ENCODE measurements at places on chromosomes 4 and X. TPM values are rescaled to one million over a fixed set of nuclear protein-coding genes. Genes with fewer than 3 reads are reported as not detected.

GRCh38 chrX:131746491-131746968 lies 202.7 kb downstream of the OR13H1 start:
- DNase-seq: peak; percentile 90

DNA sequence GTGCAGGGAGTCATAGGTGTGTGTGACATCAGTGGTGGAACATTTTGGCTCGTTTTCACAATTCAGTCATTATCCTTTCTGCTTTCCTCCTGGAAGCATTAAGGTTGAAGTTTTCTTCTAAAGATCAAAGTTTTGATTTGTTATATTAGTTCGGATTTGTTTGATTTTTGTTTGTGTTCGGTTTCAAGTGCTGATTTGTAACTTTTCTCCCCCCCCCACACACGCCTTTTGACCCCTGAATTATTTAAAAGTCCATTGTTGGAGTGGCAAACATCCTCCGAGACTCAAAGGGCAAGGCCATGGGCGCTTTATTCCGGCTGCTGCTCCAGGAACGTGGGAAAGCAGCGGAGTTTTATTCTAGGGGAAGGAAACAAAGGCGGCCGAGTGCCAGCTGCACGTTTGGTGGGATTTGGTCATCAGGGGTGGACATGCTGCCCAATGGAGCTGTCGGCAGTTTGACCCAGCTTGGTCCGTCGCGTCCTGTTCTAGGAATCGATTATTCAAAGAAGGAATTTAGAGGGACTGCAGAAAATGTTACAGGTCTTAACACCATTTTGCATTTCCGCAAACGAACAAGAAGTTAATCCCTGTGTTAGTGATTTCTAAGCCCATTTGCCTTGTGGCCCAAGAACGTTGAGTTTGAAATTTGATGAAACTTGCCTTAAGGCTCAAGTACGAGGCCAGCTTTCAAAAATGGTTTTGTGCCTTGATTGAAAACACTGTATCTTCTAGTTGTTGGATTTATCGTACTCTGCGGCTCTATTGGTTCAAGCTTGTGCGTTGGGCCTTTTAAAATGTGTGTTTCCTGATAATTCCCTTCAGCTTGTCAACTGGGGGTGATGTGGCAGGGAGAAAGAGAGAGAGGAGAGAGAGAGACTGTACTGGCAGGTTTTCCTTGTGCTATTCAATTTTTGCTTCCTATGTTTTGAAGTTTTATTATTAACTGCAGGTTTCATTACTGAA lies 565 bp upstream of the ZNF41 start:
- no peak for DNase-seq

The RTL5 gene
- polyA plus RNA-seq: 23.5 TPM

DNA sequence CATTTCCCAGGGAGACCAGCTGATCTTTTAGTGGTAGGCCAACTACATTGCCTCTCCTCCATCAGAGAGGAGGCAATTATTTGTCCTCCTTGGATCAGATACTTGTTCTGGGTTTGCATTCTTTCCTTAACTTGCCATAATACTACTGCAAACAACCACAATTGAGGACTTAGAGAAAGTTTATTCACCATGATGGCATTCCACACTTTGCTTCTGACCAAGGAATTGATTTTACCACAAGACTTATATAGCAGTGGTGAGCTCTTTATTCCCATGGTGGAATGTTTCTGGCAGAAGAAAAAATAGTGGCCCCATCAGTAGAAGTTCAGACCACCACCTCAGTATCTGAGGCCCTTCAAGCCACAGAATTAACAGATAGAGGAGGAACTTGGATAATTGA lies 123.9 kb upstream of the PPP3CA start:
- no peak for DNase-seq

DNA sequence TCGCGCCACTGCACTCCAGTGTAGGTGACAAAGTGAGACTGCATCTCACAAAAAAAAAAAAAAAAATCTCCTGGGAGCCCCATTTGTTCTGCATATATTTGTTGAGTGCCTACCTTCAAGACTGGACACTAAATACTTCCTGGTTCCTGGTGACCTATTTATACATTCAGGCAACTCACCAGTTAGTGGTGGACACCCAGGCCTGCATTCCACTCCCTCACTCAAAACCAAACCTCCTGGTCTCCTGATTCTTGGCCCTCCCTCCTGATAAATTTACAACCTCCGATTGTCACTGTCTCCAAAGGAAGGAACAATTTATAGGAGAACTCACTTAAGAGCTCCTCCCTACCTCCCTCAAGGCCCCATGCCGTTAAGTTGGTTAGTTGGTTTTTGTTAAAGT lies 3.1 kb downstream of the SYAP1 start:
- DNase-seq: no peak

The MAGEC3 gene
- polyA plus RNA-seq: 0.84 TPM

DNA sequence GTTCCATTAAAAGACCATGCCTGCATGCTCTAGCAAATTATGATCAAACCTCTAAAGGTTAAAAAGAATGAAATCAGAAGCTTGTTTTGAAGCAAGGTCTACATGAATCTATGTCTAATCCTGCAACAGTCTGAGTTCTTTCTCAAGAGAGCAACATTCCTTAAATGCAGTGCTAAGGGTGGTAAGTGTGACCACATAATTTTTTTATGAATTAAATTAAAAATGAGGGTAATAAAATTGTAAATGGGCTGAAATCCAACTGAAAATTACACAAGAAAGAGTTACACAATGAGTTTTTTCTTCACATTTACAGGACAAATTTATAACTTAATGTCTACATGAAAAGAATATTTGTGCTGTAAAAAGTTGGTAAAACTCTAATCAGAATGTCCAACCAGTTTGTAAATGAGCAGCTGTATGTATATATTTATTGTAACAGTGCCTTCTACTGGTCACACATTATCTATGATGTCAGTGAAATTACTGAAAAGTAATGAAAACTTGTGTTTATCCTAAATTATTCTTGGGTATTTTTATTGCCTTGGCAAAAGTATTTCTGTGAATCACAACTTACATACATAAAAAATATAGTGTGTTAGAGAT lies 336.3 kb upstream of the PITX2 start:
- peak; percentile 9 for DNase-seq

The TCEAL3 gene
- 35.2 TPM for polyA plus RNA-seq

The AREG gene
- polyA plus RNA-seq: not detected

- no peak for DNase-seq
These were observed 15.6 kb downstream of the PNMA6F start for GRCh38 chrX:153305972-153306371.

GRCh38 chr4:41199788-41200187 lies 14.6 kb downstream of the APBB2 start:
- DNase-seq: no peak

The GPR143 gene
- 15.1 TPM for polyA plus RNA-seq

- no peak for DNase-seq
These were observed 15.9 kb upstream of the CXCL5 start for GRCh38 chr4:74014332-74014731.

DNA sequence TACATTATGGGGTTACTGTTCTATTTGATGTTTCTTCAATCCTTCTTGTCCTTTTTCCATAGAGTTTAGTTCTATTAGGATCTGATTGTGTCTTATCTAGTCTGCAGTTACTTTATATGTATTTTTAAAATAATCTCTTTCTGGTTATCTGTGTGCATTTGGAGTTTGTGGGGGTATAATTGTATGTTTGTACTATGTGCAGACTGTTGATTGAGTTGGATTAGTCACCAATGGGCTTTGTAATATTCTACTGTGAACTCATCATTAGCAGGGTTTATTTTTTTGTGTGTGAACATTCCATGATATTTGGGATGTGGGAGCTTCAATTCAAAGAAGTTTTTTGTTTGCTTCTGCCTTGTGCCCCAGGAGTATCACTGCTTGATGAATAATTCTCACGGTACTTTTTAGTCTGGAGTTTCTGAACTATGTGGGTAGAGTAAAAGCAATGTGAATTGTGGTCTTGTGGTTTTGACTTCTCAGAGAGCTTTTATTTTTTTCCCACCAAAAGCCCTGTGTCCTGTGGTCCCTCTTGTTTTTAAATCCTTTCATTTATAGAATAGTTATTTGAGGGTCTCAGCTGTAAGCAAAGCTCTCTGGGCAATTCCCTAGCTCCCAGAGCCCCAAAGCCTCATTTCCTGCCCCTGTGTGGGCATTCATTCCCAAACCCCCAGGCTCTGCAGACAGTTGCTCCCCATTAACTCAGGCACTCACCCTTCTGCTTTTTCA lies 127.8 kb downstream of the PHKA2 start:
- no peak for DNase-seq

GRCh38 chr4:53039741-53040458 lies 177.8 kb downstream of the RASL11B start:
- DNase-seq: no peak
